Ovary (tissue), 10 donors: ENCODE measurements at places on chromosomes 7 and 10. TPM values are rescaled to one million over a fixed set of nuclear protein-coding genes. Genes with fewer than 3 reads are reported as not detected.

GATA3 gene
- not detected for total RNA-seq

GRCh38 chr7:114084002-114084471 lies 165.2 kb upstream of the PPP1R3A start:
- peak overlapping the region; percentile 97 for H3K27ac ChIP-seq
- no peaks in the 10 kb centered on the region for H3K36me3 ChIP-seq
- DNase-seq, result no peak

- H3K4me1 ChIP-seq, result no peaks in the 10 kb centered on the region
- H3K36me3 ChIP-seq, result no peaks in the 10 kb centered on the region
- no peak overlapping the region for H3K4me3 ChIP-seq
- DNase-seq, result no peak
- no peak overlapping the region for H3K27ac ChIP-seq
Observed at GRCh38 chr10:62852961-62853702, 37.0 kb upstream of the EGR2 start.

DNA sequence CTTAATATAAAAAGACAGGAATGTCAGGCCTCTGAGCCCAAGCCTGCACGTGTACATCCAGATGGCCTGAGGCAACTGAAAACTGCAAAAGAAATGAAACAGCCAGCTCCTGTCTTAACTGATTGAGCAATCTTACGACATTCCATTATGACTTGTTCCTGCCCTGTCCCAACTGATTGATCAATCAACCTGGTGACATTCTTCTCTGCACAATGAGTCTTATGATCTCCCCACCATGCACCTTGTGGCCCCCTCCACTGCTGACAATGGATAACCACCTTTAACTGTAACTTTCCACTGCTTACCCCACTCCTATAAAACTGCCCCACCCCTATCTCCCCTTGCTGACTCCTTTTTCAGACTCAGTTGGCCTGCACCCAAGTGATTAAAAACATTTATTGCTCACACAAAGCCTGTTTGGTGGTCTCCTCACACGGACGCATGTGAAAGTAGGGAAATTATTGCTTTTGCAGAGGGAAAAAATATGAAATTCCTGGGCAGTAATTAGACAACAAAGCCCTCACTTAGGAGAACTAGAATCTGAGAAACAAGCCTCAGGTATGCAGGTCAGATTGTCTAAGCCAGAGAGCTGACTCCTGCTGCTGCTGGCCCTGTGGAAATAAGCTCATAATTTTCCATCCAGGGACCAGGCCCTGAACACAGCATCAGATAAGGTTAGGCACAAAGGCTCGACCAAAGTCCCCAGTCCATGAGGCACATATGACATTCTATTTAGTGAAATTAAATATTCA lies 5.3 kb downstream of the CYP3A7 start:
- no peaks in the 10 kb centered on the region for H3K36me3 ChIP-seq
- H3K4me3 ChIP-seq, result no peak overlapping the region
- no peak for DNase-seq
- no peaks in the 10 kb centered on the region for H3K4me1 ChIP-seq
- H3K27ac ChIP-seq, result no peak overlapping the region

DNA sequence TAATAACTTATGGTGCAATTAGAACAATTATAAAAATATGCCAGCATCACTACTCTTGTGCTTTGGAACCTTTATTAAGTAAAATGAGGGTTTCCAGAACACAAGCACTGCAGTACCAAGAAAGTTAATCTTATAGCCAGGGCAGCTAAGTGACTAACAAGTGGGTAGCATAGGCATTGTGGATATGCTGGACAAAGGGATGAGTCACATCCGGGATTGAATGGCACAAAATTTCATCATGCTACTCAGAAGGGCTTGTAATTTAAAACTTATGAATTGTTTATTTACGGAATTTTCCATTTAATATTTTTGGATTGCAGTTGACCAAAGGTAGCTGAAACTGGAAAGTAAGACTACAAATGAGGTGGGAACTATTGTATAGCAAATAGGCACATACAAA lies 250.6 kb downstream of the C7orf25 start:
- H3K4me3 ChIP-seq, result no peak overlapping the region
- no peak for DNase-seq
- no peaks in the 10 kb centered on the region for H3K27me3 ChIP-seq
- no peaks in the 10 kb centered on the region for H3K4me1 ChIP-seq
- no peaks in the 10 kb centered on the region for H3K36me3 ChIP-seq
